Regular cardiac myocyte (primary cell): ENCODE measurements at places on chromosomes 13 and 19. TPM values are rescaled to one million over a fixed set of nuclear protein-coding genes. Genes with fewer than 3 reads are reported as not detected.

The ZNF865 gene
- 0.58 and 0.85 TPM in 2 replicates for total RNA-seq

The ZNF570 gene
- 8.8 and 14.4 TPM in 2 replicates for total RNA-seq

The CGB8 gene
- total RNA-seq = not detected in 2 replicates

The SIGLEC9 gene
- 0.19 and 0.28 TPM in 2 replicates for total RNA-seq

The KLK8 gene
- not detected in 2 replicates for total RNA-seq

The CGB3 gene
- total RNA-seq = not detected in 2 replicates

The ZNF222 gene
- total RNA-seq = 6.3 and 6.5 TPM in 2 replicates

The EDNRB gene
- 5.4 and 11.8 TPM in 2 replicates for total RNA-seq

The ZGLP1 gene
- 0.38 and 1.1 TPM in 2 replicates for total RNA-seq

The SIGLEC5 gene
- total RNA-seq = not detected in 2 replicates

The LILRA1 gene
- total RNA-seq = not detected in 2 replicates

The CALR3 gene
- total RNA-seq = 0.28 TPM in 1 of 2 replicates, not detected in the other

The WDR87 gene
- not detected in 2 replicates for total RNA-seq

The TMEM147 gene
- 83.2 and 98.7 TPM in 2 replicates for total RNA-seq

The ALDH16A1 gene
- 17.2 and 59.2 TPM in 2 replicates for total RNA-seq

The CELF5 gene
- not detected in 2 replicates for total RNA-seq

The UNC13A gene
- total RNA-seq = 1.3 and 3.9 TPM in 2 replicates

The ZNF726 gene
- 2.0 and 6.5 TPM in 2 replicates for total RNA-seq

The TIMM29 gene
- 29.3 and 41.4 TPM in 2 replicates for total RNA-seq

The CYP2A6 gene
- total RNA-seq = not detected in 2 replicates

The PDE4A gene
- 2.5 and 2.8 TPM in 2 replicates for total RNA-seq

The LPAR6 gene
- 6.5 and 9.6 TPM in 2 replicates for total RNA-seq

The CRX gene
- total RNA-seq = not detected in 2 replicates
